ENCODE measurements at places on chromosomes 2 and 18.

DNA sequence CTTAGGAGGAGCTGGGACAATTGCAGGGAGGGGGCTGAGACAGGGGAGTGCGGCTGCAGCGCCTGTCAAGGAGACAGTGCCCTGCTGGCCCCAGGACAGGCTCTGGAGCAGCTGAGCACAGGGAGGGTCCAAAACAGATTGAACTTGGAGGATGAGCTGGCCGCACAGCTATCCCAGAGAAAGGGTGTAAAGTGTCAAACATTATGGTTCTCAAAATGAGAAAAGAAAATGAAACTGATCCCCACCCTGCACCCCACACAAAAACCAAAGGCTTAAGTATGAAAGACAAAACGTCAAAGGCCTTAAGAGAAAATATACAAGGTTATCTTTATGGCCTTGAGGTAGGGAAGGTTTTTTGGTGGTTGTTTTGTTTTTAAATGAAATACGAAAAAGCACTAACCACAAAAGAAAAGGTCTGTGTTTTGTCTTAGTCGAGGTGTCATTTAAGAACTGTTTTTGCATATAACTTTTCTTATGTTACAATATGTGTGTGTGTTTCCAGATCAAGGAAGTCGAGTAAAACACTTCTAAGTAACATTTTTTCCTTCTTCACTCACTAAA, 111.8 kb downstream of the HDAC4 start:
- no peak for DNase-seq

- DNase-seq: no peak
These were observed 31.8 kb upstream of the IMP4 start for GRCh38 chr2:130310881-130311280.

DNA sequence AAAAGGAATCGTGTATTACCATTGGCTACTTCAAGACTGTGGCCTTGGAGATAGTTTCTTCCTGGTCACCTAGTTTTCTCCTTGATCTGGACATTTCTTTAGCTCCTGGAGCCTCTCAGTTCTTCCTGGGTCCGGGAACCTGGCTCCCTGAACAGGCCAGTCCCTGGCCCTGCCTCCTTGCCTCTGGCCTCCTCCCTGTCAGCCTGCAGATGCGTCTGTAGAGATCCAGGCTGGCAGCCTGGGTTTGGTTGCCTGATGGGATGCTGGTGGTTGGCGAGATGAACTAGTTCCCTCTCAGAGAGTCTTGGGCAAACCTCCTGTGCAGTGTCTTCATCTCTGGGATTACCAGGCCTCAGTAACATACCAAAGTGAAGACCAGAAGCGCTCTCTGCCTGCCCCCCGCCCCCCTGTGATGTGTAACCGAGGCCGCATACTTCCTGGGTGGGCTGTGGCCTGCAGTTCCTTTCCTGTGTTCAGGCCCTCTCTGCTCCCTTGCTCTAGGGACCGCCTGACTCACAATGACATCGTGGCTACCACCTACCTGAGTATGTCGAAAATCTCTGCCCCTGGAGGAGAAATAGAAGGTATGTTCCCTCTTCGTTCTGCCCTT, 85.4 kb downstream of the DYSF start:
- DNase-seq: no peak

DNA sequence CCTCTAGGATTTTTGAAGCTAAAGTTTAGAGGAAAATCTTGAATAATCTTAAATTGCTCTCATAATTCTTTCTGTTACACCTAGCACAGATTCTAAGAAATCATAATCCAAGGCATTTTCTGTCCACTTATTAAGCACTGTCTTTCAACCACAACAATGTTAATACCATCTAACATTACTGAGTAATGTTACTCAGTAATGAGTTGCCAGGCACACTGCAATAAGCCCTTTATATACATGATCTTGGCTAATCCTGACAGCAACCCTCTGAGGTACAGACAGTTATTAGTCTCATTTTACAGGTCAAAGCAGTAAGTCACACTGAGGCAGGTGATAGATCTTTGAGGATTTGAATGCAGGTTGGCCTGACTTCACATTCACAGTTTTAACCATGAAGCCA, 291.9 kb downstream of the ALK start:
- DNase-seq: no peak

- no peak for DNase-seq
These were observed 12.4 kb downstream of the B4GALT6 start for GRCh38 chr18:31671951-31672350.

- no peak for DNase-seq
These were observed 15.1 kb downstream of the PLCD4 start for GRCh38 chr2:218622606-218623365.

GRCh38 chr18:37657493-37657892, 91.9 kb upstream of the CELF4 start:
- DNase-seq: no peak

DNA sequence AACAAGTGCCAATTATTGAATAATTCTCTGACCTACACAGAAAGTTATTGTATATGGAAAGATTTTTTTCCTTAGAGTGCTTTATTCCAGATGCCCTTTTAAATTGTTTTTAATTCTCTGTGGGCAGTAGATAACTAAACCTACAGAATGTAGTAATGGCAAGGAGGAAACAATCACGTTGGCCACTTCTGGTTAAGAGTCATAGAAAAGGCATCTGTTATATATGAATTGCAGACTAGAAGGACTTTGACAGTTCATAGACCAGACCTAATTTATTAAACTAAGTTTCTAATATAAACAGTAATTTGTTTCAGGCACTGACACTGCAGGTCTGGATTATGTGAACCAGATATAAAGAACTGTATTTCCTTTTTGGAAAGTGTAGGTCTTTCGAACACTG, 607.5 kb downstream of the PLCL1 start:
- no peak for DNase-seq

DNA sequence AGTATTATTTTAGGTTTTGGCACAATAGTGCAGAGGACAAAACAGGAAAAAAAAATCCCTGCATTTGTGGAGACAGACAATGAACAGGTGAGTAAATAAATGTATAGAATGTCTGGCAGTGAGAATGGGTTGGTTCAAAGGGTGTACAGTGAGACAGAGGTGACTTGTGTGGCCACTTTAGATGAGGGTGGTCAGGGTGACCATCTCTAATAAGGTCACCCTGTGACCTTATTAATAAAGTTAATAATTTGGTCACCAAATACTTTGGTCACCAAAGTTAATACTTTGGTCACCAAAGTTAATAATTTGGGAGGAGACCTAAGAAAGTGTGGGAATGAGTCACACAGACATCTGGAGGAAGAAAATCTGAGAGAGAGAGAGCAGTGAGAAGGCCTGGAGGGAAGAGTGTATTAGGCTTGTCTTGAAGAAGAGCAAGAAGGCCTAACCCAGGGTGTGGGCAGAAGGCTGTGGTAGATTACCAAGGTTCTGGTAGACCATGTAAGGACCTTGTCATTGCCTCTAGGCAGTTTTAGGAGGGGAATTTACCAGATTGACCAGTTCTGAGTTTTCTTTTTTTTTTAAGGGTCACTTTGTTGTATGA, 1368.4 kb upstream of the CELF4 start:
- DNase-seq: no peak

DNA sequence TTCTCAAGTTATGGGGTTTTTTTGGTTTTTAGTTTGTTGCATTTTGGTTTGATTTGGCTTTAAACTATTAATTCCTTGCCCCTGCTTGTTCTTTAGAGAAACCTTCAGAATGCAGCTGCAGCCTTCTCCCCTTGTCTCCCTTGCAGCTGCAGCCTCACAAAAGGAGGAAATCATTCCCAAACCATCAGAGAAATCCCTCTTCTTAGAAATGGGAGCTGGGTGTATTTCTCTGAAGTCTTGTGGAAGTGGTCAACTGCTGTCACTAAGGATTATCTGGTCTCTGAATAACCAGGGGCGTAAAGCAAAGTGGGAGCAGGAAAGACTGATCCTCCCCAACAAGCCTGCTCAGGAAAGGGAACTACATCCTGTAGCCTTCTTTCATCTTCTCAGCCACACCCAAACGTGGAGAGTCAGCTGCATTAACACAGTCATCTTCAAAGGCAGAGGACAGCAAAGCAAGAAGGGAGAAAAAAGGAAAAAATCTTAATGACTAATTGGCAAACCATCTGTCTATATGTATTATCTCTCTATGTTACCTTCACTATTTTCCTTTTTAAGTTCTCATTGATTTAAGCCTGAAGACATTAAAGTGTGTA, 1834.1 kb upstream of the PIK3C3 start:
- DNase-seq: no peak

DNA sequence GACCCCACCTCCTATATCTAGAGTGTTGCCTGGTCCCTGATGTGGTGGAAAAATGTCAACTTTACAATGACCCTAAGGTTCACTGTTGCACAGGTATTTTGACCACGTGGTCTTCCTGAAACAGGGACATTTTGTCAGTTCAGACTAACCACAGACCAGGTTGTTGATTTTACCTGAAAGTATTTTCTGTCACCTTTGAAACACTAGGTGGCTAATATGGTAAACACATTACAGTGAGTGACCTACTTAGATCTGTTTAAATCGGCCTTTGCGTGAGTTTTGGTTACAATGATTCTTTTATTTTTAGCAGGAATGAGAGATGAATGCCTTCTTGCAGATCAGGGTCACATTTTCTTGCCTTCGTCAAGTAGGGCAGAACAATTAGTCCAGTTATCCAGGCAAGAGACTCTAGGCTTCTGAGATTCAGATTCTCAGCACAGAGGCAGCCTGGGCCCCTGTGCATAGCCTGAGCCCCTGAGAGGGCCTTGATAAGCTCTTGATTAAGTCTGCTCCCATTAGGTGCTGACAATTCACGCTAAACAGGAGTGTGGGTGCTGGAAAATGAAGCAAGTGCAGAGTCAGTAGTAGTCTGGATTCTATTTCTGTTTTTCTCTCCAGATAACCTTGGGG, 226.2 kb downstream of the KCNS3 start:
- DNase-seq: no peak

GRCh38 chr18:75638223-75638775, 210.8 kb upstream of the SMIM21 start:
- no peak for DNase-seq

DNA sequence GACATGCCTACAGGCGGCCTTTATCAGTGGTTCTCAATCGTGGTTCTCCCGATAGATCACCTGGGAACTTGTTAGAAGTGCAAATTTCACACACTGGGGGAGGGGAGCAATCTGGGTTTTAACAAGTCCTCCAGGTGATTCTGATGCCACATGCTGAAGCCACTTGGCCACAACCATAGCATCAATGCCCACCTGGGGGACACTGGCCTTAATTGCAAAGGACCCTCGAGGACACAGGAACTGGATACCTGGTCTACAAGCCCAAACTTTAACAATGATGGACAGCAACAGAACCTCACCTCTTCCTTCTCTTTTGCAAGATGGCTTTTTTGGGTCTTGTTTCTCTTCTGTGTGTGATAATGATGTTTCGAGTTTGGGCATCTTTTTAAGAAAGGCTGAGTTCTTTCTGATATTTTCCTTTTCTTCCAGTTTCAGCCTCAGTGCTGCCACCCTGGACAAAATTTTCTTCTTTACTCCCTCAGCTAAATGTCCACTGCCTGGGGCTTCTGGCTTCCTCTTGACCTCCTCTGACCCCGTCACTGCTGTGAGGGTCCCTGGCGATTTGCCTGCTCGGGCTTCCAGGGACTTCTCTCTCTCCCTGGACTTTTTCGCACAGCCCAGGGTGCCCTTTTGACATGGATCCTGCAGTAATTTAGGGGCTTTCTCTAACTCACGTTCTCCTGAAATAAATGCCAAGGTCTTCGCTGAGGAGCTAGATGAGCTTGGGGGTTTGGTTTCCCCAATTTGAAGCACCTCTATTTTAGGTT, 94.2 kb downstream of the ALPK2 start:
- no peak for DNase-seq

DNA sequence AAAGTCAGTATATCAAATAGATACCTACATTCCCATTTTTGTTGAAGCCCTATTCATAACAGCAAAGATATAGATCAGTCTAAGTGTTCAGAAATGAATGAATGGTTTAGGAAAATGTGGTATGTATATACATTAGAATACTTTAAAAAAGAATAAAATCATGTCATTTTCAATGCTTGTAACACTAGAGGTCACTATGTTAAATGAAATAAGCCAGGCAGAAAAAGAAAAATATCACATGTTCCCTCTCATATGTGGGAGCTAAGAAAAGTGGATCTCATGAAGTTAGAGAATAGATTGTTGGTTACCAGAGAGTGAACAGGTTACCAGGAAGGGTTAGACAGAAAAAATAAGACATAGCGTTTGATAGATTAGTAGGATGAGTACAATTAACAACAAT, 1111.0 kb upstream of the SLC39A10 start:
- no peak for DNase-seq

DNA sequence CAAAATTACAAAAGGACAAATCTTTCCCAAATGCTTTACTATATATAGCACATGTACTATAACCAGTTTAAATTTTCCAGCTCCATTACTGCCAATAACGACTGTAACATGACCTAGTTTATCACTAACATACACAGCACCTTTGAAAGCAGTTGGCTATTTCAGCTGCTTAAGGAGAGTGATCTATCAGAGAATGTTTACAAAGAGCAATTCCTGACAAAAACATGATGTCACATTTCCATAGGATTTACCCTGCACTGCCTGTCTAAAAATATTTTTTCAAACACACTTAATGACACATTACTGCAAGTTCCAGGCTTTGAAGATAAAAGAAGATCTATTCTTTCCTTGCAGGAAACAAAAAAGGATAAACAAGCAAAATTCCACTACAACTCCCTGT, 40.6 kb downstream of the ZNF516 start:
- no peak for DNase-seq

DNA sequence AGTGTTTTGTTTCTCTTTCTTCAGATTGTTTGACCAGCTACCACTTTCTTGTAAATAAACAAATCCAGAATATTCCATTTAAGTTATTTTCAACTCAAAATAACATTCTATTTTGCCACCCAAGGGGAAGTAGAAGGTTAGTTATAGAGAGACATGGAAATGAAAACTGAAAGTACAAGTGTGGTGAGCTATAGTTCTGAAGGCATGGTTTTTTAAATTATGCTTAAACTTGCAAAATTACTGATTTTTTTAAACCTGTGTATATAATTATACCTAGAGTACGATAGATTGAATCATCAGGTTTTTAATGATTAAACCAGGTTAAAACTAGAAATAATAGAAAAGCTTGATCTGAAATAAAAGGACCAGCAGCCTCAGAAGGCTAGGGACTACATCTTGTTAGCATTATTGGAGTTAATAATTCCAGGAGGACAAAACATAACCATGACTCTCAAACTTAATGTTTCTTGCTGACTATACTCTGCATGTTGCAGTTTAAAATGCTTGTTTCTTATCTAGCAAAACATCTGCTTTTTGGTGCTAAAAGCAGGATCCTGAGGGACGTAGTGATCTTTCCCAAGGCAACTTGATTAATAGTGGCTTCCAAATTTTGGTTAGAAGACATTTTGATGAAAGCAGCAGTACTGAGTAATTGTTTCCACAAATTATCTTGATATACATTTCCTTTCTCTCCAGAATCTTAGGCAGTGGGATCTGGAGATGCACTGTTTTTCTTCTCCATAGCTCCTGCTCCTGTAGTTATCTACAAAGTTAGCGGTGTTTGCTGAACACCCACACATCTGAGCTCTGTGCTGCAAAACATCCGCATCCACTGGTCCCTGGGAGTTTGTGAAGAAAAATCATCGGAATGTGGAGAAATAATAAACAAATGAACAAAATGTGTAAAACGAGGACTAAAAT, 327.2 kb upstream of the PKDCC start:
- no peak for DNase-seq

- no peak for DNase-seq
These were observed 213.9 kb downstream of the RAB3GAP1 start for GRCh38 chr2:135265960-135266490.
